Left ventricle myocardium superior (tissue), 1 donor: ENCODE measurements at places on chromosomes 16 and 17. TPM values are rescaled to one million over a fixed set of nuclear protein-coding genes. Genes with fewer than 3 reads are reported as not detected.

The TSNAXIP1 gene
- 0.37 TPM for total RNA-seq

The MYO15A gene
- total RNA-seq = 0.45 TPM

DNA sequence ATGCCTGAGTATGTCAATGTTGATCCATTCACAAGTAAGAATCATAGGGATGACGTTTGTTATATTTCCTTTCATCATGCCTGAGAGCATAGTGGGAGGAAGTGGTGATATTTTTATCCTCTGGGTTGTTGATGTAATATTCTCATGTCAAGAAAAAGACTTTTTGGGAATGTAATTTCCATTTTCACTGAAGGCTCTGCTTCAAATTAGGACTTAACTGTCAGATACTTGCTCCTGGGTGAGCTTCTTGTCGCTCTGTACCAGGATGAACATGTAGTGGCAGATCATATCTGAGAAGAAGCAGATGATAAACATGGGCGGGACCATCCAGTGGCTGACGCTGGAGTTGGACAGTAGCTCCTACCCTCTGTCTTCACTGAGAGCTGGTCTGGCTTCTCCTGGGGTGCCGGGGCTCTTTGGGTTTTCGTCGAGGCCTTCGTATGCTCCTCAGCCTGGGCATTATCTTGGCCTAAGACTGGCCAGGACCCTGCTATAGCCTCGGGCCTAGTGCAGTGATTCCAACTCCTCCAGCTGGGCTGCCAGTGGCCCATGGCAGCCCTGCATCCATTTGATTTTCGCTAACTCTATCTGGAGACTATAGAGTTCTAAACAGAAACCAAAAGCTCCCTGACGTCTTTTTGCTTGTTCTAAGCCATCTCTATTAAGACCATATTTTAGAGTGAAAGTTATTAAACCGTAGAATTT is 19.7 kb downstream of the CYB5B start:
- peak; percentile 54 for DNase-seq

DNA sequence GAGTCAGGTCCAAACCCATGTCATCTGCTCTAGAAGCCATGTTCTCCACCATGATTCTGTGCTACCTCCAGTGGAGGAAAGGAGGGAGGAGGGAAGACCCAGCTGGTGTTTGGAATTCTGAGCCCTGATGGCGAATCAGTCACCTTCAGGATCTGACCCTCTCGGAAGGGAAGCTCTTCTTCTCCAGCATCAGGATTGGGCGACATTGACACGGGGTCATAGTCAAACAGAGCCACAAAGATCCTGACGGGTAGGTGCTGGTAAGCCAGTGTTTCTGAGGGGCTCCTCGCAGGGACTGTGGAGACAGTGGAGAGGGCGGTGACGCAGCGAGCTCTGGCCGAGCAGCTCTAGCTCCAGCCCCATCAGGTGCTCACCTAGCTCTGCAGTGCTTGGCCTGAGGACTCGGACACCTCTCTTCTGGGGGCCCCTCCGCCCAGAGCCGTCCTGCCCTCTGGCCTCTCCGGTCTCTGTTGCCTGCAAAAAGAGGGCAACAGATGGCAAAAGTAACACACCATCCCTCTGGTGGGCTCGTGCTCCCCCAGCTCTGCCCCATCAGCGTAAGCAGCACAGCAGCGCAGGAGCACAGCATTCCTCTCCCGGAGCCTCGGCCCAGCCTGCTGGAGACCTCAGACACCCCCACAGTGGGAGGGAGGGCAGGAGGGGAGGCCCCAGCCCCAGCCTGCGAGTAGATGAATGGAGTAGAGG is 21.0 kb downstream of the TSPOAP1 start:
- no peak for DNase-seq

DNA sequence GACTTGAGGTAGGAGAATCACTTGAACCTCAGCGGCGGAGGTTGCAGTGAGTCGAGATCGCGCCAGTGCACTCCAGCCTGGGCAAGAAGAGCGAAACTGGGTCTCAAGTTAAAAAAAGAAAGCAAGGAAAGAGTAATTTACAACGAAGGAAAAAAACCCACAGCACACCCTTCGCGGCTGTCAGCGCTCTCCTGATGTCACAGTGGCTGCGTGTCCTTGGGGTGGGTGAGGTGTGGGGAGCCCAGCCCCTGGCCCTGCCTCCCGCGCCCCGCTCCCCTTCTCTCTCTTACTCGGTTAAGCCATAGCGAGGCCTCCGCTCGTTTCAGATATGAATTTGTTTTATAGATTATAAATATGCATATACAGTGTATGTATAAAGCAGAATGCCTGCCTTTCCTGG is 740 bp upstream of the JPT2 start:
- DNase-seq = no peak

The FOXC2 gene
- 1.9 TPM for total RNA-seq

The PRKCA gene
- total RNA-seq = 5.9 TPM
